ENCODE measurements at places on chromosomes 1 and 21.

DNA sequence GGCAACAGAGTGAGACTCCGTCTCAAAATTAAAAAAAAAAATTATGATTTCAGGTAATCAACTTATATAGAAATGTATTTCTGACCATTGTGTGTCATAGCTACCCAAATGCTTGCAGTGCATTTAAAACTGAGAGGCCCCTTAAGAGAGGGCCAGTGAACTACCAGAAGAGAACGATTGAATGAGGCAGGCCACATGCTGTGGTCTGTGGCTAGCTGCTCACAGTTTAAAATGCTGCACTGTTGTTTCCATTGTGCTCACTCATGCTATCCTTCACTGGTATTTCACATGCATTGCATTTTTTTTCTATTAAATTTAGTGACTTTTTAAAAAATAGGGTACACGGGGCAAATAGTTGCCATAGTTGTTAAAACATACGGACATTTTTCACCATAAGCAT, 26.0 kb downstream of the CHML start:
- no peak for DNase-seq

DNA sequence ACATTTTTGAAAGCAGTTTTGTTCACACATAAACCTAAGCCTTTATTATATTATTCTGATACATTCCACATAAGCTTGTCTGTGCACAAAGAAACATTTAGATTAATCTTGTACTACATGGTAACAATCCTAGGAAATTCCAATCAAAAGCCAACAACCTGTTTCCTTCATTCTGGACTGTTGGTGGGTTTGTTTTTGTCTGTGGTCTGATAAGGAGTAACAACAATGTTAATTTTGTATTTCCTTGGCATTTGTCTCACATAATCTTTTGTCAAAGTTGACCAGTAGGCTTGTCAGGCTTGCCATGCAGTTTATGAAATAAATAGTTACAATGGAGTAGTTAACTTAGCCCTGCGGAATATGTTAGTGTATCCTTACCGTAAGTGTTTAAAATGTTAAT, 183.3 kb downstream of the DHRS3 start:
- no peak for DNase-seq

- no peak for DNase-seq
Observed at GRCh38 chr1:3677484-3677883, 25.2 kb downstream of the TP73 start.

DNA sequence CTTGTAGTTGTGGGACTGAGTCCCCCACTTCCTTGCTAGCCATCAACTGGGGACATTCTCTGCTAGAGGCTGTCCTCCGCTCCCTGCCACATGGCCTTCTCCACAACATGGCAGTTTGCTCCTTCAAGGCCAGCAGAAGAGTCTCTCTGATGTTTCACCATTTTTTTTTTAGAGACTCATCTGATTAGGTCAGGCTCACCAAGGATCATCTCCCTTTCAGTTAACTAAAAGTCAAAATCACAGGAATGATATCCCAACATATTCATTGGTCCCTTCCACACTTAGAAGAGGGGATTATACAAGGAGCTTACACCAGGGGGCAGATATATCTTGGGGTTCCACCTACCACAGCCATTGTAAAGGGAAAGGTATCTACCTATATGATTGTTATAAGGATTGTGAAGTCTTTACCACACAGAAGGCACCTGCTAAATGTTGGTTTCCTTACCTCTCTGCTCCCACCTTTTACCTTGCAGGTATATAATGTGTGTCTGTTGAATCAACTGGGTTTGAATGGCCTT, 23.3 kb downstream of the RIMKLA start:
- no peak for DNase-seq

DNA sequence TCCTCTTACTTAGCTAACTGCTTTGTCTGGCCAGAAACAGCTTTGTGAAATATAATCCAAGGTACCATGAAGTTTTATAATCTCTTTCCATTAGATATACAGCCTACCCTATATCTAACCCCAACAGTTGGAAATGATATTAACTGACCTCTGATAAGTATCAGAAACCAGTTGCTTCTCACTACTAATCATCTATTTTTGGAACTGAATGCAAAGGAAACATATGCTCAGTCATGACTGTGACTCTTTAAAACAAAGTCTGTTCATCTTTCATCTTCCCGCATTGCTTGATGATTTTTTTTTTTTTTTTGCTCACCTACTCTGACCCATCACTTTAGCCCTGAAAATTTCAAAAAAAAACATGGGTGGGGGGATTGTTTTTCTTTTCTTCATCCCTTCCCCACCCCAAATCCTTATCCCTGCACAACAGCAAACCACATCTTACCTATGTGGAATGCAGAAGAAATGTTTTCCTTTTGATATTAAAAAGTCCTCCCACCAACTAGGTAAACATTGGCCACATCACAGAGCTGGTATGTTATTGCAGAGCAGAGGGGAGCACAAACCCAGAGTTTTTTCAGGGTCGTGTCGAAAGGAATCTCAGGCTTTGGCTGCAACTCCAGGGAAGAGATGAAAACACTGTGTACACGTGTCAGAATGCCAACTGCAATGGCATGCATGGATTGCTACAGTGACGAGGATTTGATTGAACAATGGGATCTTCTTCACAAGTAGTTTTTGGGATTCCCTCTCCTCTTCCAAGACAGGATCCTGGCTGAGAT, 137.3 kb downstream of the SLC30A10 start:
- no peak for DNase-seq

DNA sequence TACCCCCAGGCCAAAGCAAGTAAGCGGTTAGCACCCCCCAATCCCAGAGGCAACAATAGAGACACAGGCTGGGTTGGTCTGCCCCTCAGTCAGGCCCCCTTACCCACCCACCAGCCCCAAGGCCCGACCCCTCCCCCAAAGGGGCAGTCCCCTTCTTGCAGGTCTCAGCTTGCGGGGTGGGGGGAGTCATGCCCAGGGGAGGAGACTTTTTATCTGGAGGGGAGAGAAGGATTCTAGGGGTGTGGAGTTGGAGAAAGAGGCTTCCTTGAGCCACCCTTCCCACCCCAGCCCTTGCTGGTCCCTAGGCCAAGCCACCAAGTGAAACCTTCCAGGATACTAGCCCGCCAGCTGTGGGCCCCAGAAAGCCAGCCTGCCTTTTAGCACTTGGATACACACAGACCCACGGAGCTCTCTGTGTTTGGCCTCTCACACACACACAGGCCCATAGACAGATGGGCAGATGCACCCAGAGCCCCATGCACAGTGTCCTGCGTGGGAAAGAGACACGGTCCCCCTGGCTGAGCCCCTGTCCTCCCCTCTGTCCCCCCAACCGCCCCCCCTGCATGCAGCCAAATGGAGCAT, 7.1 kb downstream of the TMEM54 start:
- no peak for DNase-seq

DNA sequence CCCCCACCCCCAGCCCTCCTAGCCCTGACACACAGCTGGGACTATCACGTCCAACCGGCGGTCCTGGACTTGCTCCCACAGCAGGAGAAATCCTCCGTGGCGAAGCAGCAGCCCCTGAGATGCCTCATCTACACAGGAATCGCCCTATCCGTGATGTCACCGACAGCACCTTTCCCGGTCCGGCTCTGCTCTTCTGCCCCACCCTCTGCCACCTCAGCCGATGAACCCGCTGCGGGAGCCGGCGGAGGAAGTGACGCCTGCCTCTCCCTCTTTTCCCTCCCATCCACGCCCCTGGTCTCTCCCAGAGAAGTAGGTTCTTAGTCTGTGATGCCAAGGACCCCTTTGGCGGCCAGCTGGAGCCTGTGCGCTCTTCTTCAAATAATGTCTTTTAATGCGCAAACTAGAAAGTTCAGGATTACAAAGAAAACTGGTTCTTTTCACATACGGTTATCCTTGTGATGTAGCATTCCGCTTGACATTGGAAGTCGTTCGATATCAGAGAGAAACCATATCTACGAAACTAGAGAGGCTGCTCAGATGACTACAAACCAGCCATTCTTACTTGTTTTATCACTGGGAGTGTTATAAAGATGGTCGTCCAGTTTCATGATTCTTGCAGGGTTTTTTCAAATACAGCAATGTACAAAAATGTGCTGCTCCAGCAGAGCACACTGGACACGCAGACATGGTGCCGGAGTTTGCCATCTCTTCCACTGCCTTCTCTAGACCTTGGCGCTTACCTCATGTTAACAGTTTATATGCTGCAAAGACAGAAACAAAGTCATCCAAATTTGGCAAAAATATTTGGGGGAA, 120.3 kb downstream of the PPIAL4G start:
- DNase-seq: no peak

DNA sequence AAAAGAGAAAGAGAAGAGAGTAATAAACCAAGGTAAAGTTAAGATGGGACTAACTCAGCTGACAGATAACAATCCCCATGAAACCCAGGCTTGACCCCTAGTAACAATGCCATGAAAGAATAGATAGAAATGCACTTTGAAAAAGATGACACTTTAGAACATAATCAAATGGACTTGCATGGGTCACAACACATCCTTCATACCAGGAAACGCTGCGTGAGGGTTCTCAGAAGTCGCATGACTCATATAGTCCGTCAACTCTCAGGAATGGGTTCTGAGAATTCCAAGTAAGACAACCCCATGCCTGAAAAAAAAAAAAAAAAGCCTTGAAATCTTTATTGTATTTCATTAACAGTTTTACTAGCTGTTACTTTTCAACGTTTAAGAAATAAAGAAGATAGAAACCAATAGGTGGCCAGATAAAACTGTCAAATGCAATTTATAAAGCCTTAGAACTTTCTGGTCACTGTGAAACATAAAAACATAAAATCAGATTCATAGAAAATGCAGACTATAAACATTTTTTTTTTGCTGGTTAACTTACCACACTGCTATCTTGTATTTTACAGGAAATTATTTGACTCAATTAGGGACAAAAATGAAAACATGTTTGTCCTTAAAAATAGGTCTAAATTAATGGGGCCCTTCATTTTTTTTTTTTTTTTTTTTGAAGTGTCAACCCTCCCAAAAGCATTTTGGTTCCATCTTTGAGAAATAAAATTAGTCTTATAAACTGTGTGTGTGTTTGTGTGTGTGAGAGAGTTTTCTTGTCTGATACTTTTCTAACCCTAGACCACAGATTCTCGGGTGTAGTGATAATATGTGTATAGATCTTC, 202.1 kb downstream of the NCAM2 start:
- DNase-seq: peak; percentile 74

- DNase-seq: no peak
Observed at GRCh38 chr1:180906511-180906910, 6.2 kb upstream of the KIAA1614 start.

DNA sequence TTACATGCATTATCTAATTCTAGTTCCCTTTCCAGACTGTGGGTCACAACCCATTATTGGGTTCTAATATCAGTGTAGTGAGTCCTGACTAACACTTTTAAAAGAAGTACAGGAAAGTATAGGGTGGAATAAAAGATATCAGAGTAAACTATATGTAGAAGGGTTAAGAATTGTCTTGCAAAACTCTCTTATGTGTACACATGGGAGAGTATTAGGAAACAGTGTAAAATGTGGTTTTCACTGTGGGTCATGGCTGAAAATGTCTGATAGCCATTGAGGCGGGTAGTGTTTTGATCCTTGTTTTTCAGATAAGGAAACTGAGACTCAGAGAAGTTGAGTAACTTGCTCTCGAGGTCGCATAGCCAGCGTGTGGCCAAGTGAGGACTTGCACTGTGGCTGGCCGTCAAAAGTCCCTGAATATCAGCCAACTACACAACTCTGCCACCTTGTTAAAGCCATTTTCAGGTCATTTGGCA, 18.5 kb upstream of the MTARC1 start:
- DNase-seq: no peak

DNA sequence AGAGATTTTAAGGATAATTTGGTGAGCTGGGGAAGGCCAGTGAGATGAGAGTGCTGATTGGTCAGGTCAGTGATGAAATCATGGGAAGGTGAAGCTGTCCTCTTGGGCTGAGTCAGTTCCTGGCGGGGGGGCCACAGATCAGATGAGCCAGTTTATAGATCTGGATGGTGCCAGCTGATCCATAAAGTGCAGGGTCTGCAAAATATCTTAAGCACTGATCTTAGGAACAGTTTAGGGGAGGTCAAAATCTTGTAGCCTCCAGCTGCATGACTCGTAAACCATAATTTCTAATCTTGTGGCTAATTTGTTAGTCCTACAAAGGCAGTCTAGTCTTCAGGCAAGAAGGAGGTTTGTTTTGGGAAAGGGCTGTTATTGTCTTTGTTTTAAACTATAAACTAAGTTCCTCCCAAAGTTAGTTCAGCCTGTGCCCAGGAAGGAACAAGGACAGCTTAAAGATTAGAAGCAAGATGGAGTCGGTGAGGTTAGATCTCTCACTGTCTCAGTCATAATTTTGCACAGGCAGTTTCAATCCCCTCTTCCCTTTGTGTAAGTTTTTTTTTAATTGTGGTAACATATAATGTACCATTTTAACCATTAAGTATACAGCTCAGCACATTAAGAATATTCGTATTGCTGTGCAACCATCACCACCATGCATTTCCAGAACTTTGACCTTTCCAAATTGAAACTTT, 39.4 kb downstream of the PTAFR start:
- DNase-seq: no peak

DNA sequence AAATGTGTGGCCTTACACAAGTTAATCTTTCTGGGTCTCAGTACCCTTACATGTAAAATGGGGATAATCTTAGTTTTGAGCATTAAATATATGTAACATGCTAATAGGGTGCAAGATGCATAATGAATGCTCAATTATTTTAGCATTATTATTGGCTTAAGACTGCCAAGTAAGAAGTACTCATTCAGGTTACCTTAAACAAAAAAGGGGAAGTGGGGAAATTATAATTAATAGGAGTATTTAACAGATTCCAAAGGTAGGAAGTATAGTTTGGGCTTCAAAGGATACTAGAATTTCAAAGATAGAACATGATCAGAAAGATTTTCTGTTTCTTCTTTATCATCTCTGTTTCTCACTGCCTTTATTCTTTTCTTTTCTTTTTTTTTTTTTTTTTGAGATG, 5.8 kb upstream of the CFAP126 start:
- no peak for DNase-seq

Data from tibial artery (tissue), 4 donors.